ENCODE measurements at places on chromosomes 2 and 18. TPM values are rescaled to one million over a fixed set of nuclear protein-coding genes. Genes with fewer than 3 reads are reported as not detected.

Gene SP9
- 0.49 TPM for total RNA-seq

Gene AGAP1
- 25.1 TPM for total RNA-seq

Gene OSBPL1A
- total RNA-seq: 71.4 TPM

Gene FSHR
- not detected for total RNA-seq

Gene IRS1
- 26.2 TPM for total RNA-seq

Gene TLX2
- total RNA-seq: 0.21 TPM

Gene PROC
- total RNA-seq: 1.7 TPM

Gene LIMS4
- total RNA-seq: not detected

Gene LHCGR
- 0.45 TPM for total RNA-seq

Gene KLHL29
- 6.5 TPM for total RNA-seq

Gene LIPG
- total RNA-seq: 17.2 TPM

Gene IMPA2
- total RNA-seq: 91.8 TPM

All from GM23338 (cell line).